Upper lobe of right lung (tissue), 1 donor: ENCODE measurements at places on chromosomes 16 and 17. TPM values are rescaled to one million over a fixed set of nuclear protein-coding genes. Genes with fewer than 3 reads are reported as not detected.
A peak's percentile ranks its signal among the peaks of the same experiment; 100 is the strongest.

CBX2 gene
- 3.4 TPM for total RNA-seq

RCVRN gene
- total RNA-seq: 0.17 TPM

HSF5 gene
- 0.20 TPM for total RNA-seq

FOXF1 gene
- total RNA-seq: 46.4 TPM

DNA sequence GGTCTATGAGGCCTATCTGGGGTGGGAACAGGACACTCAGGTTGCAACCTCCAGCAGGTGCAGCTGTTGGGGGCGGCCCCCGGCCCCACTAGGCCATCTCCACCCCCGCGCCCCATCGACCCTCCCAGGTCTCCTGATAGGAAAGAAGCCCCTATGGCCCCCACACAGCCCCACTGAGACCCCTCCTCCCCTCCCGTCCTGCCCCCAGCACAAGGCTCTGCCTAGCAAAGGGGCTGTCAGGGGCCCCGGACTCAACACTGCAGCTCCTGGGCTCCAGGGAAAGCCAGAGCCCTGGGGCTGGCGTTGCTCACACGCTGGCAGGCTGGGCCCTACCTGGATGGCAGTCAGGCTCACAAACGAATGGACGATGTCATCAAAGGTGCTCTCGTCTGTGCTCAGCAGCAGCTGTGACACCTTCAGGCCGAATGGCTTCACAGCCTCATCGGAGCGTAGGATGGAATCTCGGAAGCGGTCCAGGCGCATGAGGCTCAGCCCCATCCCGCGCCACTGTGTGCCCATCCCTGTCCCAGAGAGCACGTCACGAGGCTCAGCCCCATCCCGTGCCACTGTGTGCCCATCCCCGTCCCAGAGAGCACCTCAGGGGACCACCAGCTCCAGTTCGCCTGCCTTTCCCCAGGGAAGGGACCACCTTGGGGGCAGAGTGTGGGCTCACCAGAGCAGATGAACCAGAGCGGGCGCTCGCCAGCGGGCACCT, 7.3 kb downstream of the FASN start:
- H3K4me1 ChIP-seq: no peaks in the 10 kb centered on the region
- H3K27me3 ChIP-seq: no peaks in the 10 kb centered on the region
- no peak for DNase-seq
- peaks cover 98% of the 10 kb centered on the region for H3K36me3 ChIP-seq
- no peak overlapping the region for H3K27ac ChIP-seq
- no peak overlapping the region for H3K4me3 ChIP-seq

- H3K27me3 ChIP-seq: no peaks in the 10 kb centered on the region
- H3K36me3 ChIP-seq: peaks cover 30% of the 10 kb centered on the region
- peaks cover 9% of the 10 kb centered on the region for H3K4me1 ChIP-seq
- no peak for DNase-seq
- H3K27ac ChIP-seq: no peak overlapping the region
Measured at GRCh38 chr16:346587-346986, 5.9 kb downstream of the AXIN1 start.

- H3K36me3 ChIP-seq: no peaks in the 10 kb centered on the region
- no peaks in the 10 kb centered on the region for H3K4me1 ChIP-seq
- H3K4me3 ChIP-seq: no peak overlapping the region
Measured at GRCh38 chr16:83721676-83722075, 86.1 kb upstream of the HSBP1 start.

GRCh38 chr17:65677932-65678331, 116.5 kb upstream of the AXIN2 start:
- H3K36me3 ChIP-seq: no peaks in the 10 kb centered on the region
- no peak for DNase-seq
- H3K27me3 ChIP-seq: no peaks in the 10 kb centered on the region
- H3K27ac ChIP-seq: no peak overlapping the region

- H3K27me3 ChIP-seq: peaks cover 3% of the 10 kb centered on the region
- no peak overlapping the region for H3K27ac ChIP-seq
- no peaks in the 10 kb centered on the region for H3K4me1 ChIP-seq
- no peaks in the 10 kb centered on the region for H3K36me3 ChIP-seq
Measured at GRCh38 chr16:84027625-84028024, 15.0 kb downstream of the SLC38A8 start.

- no peaks in the 10 kb centered on the region for H3K36me3 ChIP-seq
- H3K27me3 ChIP-seq: no peaks in the 10 kb centered on the region
- peak; percentile 68 for DNase-seq
- H3K4me1 ChIP-seq: peaks cover 53% of the 10 kb centered on the region
Measured at GRCh38 chr17:47276868-47277267, 23.2 kb downstream of the ITGB3 start.

DNA sequence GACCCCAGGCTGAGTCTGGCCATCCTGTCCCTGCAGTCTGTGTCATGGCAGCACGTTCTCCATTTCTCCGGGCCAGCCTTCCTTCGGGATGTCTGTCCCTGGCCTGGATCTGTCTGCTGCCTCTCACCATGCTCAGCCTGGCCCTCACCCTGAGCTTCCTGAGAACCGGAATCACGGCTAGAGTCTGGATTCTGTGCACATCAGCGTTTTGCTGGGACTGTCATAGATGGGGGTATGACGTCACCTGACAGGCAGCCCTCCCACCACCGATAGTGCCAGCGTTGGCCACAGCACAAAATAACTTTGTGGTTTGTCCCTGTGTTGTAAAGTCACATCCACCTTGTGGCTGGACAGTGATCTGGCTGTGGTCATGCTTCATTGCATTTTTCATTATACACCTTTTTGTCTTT, 59.2 kb downstream of the B9D1 start:
- H3K4me1 ChIP-seq: peaks cover 55% of the 10 kb centered on the region
- H3K4me3 ChIP-seq: no peak overlapping the region
- peak; percentile 53 for DNase-seq
- H3K27me3 ChIP-seq: no peaks in the 10 kb centered on the region
- no peaks in the 10 kb centered on the region for H3K36me3 ChIP-seq

- H3K4me1 ChIP-seq: peaks cover 8% of the 10 kb centered on the region
- H3K27me3 ChIP-seq: no peaks in the 10 kb centered on the region
- no peak for DNase-seq
- no peak overlapping the region for H3K4me3 ChIP-seq
- H3K27ac ChIP-seq: no peak overlapping the region
Measured at GRCh38 chr17:49365667-49366066, 3.6 kb upstream of the ZNF652 start.

DNA sequence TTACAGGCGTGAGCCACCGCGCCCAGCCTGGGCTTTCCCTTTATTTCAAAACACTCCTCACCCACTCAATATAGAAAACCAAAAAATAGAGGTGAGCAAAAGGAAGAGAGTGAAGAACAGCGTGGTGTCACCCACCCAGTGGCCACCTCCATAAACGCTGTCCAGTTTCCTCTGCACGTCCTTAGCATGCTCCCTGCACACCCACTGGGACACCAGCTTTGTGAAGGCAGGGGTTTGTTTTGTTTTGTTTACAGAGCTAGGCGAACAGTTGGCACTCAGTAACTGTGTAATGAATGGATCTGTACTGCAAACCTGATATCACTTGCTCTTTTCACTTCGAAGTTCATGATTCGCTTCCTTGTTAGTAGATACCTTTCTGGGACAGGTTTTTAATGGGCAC, 73.0 kb downstream of the PRKCB start:
- H3K36me3 ChIP-seq: no peaks in the 10 kb centered on the region
- H3K27ac ChIP-seq: no peak overlapping the region
- H3K4me1 ChIP-seq: no peaks in the 10 kb centered on the region
- DNase-seq: no peak

- H3K4me3 ChIP-seq: no peak overlapping the region
- no peaks in the 10 kb centered on the region for H3K4me1 ChIP-seq
- DNase-seq: no peak
- H3K27ac ChIP-seq: no peak overlapping the region
- H3K27me3 ChIP-seq: no peaks in the 10 kb centered on the region
- no peaks in the 10 kb centered on the region for H3K36me3 ChIP-seq
Measured at GRCh38 chr17:9185688-9186284, 164.5 kb downstream of the NTN1 start.

DNA sequence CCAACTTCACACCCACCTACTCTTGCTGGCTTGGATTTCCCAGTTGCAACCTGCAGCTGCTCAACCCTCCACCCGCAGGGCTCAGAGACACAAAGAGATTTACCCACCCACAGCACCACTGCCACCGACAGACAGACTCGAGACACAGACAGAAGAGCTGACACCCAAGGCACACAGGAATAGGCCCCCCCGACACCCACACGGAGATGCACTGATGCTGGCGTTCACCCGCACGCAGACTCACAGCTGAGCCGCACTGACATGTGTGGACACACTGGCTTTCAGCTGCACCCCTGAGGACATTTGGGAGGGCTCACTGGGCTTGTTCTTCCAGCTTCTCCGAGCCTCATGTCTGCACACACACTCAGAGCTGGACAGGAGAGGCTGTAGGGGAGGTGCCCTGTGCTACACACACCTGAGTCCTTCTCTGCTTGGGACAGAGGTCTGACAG, 8.2 kb downstream of the STX1B start:
- peaks cover under 1% of the 10 kb centered on the region for H3K27me3 ChIP-seq
- H3K27ac ChIP-seq: no peak overlapping the region
- no peak for DNase-seq
- no peak overlapping the region for H3K4me3 ChIP-seq

- DNase-seq: peak; percentile 82
- H3K4me1 ChIP-seq: peaks cover 11% of the 10 kb centered on the region
- no peaks in the 10 kb centered on the region for H3K27me3 ChIP-seq
- peak overlapping the region; percentile 46 for H3K4me3 ChIP-seq
- H3K36me3 ChIP-seq: peaks cover 8% of the 10 kb centered on the region
- H3K27ac ChIP-seq: no peak overlapping the region
Measured at GRCh38 chr17:82648742-82649331, 593 bp upstream of the WDR45B start.

DNA sequence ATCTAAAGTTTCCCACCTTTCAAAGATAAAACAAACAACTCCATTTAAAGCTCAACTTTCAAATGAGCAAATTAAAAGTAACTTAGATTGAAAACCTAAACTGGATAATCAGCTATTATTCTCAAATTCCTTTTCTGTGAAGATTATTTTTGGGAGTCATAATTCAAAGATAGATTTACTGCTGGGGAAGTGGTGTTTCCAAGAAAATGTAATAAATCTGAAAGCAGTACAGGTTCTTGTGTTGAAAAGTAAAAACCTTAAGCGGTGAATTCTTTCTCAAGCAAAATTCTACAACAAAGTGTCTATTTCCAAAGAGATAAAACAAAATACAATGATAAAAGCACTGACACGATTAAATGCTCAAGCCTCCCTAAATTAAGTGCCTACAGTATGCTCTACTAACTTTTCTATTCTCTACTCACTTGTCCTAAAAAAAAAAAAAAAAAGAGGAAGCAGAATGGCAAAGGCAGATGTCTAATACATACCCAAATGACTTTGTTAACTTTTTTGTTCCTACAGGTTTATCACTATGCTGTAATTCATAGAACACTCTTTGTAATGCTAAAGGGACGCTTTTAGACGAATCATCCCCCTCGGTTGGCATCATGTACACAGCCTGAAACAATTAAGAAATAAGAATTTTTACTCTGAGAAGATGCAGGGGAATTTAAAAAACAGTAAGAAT, 34.5 kb downstream of the LITAFD start:
- H3K4me3 ChIP-seq: no peak overlapping the region
- H3K27me3 ChIP-seq: no peaks in the 10 kb centered on the region
- no peaks in the 10 kb centered on the region for H3K4me1 ChIP-seq
- no peak for DNase-seq

DNA sequence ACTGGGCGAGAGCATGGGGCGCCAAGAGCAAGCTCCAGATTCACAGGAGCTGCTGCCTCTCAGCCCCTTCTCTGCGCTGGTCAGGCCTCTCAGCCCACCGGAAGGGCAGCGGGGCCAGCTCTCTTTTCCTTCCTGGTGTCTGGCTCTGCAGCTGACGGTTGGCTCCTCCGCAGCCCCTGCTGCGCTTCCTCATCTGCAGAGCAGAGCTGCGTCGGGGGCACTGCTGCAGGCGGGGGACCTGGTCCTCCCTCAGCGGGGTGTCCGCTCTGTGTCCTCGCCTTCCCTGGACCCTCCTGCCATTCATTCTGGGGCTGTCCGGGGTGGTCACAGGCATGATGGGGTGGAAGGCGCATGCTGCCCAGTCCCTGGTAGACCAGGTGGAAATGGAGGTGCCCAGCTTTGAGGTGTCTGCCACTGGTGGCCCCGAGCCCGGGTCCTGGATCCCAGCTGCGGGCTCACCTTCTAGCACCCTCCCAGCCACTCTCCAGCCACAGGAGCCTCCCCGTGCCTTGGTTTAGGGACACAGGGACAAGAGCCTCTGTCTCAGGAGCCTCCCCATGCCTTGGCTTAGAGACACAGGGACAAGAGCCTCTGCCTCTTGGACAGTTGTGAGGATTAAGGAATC, 84.8 kb downstream of the IRF8 start:
- no peaks in the 10 kb centered on the region for H3K36me3 ChIP-seq
- H3K4me3 ChIP-seq: no peak overlapping the region
- peaks cover 6% of the 10 kb centered on the region for H3K27me3 ChIP-seq
- peaks cover 24% of the 10 kb centered on the region for H3K4me1 ChIP-seq
- no peak overlapping the region for H3K27ac ChIP-seq
- no peak for DNase-seq

DNA sequence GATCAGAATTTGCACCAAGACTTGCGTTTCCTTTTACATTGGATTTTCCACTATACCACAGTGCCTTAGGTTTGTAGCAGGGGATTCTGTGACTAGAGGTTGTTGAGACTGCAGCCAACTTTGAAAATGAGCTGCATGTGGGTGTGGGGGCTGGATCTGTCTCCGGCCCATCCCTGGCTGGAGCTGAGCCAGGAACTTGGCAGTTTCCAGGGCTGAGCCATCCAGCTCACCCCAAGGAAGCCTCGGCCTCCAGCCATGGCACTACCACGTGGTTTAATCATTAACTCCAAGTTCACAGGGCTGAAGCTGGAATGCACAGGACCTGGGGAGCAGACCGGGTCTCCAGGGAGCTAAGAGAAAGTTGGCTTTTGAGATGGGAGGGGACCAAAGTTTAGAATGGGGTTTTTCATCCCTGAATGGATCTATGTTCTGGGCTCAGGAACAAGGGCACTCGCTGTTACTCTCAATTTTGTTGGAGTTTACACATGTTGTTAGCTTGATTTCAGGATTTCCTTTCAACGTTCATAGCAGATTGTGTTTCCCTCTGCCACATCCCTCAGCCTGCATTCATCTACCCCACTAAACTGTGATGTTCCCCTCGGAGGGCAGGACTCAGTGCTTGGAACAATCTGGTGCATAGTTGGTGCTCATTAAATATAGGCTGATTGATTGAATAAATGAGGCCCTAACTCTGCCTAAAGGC, 42.3 kb upstream of the HNF1B start:
- DNase-seq: no peak
- no peak overlapping the region for H3K4me3 ChIP-seq
- H3K27me3 ChIP-seq: peaks cover 18% of the 10 kb centered on the region
- no peaks in the 10 kb centered on the region for H3K4me1 ChIP-seq
- no peaks in the 10 kb centered on the region for H3K36me3 ChIP-seq

DNA sequence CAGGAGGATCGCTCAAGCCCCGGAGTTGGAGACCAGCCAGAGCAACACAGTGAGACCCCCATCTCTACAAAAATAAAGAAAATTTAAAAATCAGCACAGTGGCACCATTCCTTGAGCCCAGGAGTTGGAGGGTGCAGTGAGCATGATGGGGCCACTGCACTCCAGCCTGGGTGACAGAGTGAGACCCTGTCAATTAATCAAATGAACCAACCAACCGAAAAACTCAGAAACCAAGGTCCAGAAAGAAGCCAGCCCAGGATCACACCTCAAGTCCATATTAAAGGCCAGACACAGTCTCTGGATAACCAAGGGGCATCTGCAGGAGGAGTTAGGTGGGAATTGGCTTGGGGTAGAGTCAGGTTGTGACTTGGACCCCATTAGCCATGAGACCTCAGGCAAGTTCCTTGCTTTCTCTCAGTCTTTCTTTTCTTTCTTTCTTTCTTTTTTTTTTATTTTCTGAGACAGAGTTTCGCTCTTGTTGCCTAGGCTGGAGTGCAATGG, 2.4 kb downstream of the HSD17B1 start:
- H3K36me3 ChIP-seq: no peaks in the 10 kb centered on the region
- no peaks in the 10 kb centered on the region for H3K27me3 ChIP-seq
- peak overlapping the region; percentile 92 for H3K27ac ChIP-seq
- H3K4me1 ChIP-seq: peaks cover 15% of the 10 kb centered on the region
- no peak for DNase-seq
- H3K4me3 ChIP-seq: peak overlapping the region; percentile 89
